Hepatic stellate cell (primary cell): ENCODE measurements at places on chromosomes 6 and 20.
A peak's percentile ranks its signal among the peaks of the same experiment; 100 is the strongest.

DNA sequence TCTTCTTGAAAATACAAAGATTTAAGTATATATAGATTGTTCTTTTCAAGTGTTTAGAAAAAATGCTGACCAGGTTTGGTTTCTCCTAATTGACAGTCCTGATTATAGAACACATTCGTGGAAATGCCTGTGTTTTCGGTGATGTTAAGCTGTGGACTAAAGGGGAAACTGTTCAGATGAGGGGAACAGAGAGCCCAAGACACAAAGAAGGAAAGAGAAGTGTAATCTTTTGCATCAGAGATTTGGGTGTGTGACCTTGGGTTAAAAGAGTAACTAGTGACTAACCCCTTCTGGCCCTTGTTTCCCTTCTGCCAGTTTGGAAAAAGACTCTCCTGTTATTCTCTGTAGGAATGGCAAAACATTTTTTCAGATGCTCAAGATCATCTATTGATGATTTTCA is 331.3 kb downstream of the RIMS1 start:
- DNase-seq: no peak

- DNase-seq: no peak
Measured at GRCh38 chr6:132362442-132363185, 38.7 kb downstream of the MOXD1 start.

- DNase-seq: no peak
Measured at GRCh38 chr6:109373331-109373730, 8.9 kb downstream of the CD164 start.

- no peak for DNase-seq
Measured at GRCh38 chr6:93376026-93376540, 43.3 kb downstream of the EPHA7 start.

DNA sequence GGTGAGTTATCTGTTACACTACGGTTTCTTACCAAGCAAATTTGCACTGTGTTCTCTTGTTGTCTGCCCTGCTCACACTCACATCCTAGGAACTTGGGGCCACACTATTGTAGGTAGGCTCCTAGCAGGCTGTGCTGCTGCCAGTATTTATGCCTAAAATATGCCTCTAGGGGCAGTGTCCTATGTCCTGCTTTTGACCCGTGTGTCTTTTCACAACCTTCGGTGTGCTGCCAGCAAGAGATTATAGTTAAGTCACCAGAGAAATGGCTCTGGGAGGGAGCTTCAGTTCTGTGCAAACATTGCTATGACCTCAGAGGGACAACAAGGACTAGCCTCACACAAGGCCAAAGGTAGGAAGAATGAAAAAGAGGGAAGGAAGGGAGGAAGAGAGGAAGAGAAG is 8.9 kb upstream of the TAAR5 start:
- DNase-seq: no peak

- DNase-seq: peak; percentile 40
Measured at GRCh38 chr6:41713159-41713649, 22.2 kb downstream of the TFEB start.

DNA sequence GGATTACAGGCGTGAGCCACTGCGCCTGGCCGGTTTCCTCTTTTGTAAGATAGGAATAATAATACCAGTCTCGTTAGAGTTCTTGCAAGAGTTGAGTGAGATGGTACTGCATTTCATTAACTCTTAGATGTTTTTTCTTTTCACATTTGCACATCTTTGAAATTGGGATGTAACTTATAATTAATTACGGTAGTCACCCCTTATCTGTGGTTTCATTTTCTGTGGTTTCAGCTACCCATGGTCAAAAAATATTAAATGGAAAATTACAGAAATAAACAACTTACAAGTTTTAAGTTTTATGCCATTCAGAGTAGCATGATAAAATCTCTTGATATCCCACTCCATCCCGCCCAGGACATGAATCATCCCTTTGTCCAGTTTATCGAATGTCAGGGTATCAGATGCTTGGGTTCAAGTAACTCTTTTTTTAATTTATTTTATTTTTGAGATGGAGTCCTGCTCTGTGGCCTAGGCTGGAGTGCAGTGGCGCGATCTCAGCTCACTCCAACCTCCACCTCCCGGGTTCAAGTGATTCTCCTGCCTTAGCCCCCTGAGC is 15.4 kb downstream of the PTK7 start:
- DNase-seq: no peak

DNA sequence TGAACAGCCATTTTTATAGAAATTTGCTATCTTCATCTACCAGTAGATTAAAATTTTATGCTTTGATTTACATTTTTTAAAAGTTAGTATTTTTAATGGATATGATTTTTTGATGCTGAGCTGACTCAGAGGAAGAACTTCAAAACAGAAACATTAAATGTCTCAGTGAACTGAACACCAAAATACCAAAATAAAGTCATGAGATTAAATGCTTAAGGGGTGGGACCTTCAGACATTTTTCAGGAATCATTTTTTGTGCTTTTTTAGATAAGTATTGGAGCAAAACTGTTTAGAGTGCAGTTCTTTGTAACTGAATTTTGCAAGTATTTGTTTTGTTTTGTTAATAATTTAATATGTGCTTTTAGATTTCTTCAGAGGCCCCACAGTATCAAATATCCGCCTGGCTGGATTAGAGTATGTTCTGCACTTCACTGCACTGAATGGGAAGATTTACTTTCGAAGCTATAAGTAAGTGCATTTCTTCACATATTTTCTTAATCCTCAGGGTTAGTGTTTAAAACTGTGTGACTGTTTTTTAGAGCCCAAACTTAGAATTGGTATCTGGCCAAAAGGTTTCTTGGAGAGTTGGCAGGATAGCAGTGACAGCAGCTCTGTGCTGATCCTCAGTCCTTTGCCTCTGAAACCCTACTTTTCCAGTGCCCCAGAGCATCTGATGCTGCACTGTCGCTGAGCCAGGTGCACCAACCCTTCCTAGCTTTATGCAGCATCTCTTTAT is 33.7 kb downstream of the RPF2 start:
- no peak for DNase-seq

- DNase-seq: no peak
Measured at GRCh38 chr20:25580711-25581110, 4.6 kb downstream of the NINL start.

- no peak for DNase-seq
Measured at GRCh38 chr6:168464546-168464945, 23.6 kb downstream of the SMOC2 start.

DNA sequence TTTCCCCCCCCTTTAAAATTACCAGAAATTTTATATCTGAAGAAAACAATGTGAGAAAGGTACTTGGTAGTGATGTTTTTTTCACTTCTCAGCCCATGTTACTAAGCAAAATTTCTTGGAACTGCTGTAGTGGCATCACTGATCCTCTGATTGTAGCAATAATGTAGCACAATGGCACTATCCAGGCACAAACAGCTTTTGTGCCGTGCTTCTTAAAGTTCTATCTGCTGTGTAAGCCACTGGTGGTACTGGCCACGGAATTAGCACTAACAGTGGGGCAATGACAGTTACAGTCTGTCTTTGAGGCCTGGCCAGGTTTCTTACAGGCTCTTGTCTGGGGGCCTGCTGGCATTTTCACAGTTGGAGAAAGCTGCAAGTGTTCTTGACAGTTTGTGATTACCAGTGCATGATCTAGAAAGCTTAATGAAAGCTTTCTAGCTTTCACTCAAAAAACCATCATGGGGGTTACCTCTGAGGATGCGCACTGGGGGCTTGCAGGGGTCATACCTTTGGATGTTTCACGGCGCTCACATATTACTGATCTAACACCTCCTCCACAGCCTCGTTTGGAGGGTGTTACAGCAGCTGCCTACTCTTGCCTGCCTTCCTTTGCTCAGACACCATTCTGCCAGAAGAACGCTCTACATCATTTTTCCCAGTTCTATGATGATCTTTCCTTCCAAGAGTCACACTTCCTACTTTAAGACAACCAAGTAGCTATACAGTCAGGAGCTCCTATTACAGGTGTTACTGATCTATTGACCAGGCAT is 58.4 kb upstream of the ARMH2 start:
- no peak for DNase-seq

GRCh38 chr6:37017606-37018197 is 12.2 kb downstream of the FGD2 start:
- DNase-seq: no peak

DNA sequence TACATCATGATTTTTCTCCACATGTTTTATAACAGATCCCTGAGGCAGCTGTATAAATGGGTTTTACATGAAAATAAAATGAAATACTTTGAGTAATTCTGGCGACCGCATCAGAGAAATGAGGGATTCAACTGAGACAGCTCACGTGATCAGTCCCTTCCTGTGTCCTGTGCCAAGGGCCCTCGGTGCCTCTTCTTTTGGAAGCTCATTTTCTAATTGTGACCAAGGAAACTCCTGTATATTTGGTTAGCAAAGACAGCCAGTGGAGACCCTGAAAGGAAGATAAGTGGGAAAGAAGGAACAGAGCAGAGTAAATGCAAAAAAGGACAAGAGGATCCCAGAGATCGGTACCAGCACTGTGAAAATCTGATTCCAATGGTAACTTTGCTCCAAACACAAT is 129.9 kb downstream of the FYN start:
- no peak for DNase-seq

DNA sequence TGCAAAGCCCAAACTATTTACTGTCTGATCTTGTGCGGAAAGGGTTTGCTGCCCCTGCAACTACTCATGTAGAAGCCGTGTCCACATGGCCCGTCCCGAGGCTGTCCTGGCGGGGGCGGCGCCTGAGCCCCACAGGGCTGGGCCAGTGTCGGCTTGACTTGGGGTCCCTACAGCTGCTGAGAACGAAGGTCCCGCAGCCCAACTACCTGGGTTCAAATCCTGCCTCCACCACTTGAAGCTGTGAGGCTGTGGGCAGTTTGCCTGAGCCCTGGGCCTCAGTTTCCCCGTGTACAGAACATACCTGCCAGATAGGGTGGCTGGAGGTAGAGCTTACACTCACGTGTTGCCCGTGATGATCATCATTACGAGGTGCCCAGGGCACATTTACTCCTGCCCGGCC is 111.1 kb downstream of the SULF2 start:
- no peak for DNase-seq

DNA sequence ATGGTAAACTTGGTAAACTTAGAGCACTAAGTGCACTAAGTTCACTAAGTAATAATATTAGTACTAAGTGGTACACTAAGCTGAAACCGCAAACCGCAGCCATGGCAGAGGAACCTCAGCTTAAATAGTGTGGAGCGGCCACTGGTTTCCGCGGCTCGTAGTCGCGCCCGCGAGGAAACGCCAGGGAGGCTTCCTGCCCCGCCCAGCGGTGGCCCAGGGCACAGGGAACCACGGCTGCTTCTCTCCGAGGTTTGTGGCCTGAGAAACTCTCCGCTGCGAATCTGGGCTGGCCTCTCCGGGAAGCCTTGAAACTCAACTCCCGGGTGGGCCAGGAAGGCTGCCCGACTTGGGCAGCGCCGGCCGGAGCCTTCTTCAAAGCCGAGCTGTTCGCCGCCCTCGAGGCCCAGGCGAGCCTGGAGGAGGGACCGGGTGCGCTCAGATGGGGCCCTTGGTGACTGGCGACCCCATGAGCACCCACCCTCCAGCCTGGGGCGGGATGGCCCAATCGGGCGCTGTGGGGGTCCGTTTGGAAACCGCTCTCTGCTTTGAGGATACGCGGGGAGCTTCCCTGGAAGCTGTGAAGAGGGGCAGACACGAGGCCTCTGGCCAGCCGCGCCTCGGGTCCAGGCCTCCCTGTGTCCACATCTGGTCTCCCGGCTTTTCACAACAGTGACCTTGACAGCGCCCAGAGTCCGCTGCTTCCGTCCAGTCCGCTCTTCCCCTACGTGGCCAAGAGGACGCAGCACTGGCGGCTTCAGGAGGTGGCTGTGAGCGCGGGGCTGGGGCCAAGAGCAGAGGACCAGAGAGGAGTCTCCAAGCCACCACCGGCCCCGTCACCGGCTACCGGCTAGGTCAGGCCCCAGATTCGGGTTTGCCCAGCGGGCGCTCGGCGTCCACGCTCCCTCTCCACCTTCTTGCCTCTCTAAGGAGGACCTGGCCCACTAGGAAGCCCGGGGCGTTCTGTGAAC is 25.4 kb upstream of the HLA-E start:
- DNase-seq: peak; percentile 41

- no peak for DNase-seq
Measured at GRCh38 chr6:75494290-75494689, 690 bp upstream of the FILIP1 start.

GRCh38 chr20:52738081-52738480 is 234.1 kb upstream of the TSHZ2 start:
- DNase-seq: no peak

DNA sequence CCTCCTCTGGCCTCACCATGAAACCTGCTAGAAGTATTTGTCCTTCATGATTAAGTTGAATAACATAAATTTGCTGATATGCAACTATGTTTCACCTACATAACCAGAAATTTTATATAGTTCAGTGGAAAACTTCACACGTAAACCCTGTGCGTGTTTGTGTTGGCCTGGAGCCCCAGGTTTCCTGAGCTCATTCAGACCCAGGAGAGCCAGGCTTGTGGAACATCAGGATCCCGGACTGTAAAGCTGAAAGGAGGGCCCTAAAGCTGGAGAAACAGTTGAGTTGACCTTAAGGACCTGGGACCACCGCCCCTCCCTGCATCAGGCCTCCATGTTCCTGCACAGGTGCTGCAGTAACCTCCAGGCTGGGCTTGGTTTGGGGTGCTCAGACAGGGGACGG is 3.1 kb upstream of the SPATS1 start:
- DNase-seq: no peak

DNA sequence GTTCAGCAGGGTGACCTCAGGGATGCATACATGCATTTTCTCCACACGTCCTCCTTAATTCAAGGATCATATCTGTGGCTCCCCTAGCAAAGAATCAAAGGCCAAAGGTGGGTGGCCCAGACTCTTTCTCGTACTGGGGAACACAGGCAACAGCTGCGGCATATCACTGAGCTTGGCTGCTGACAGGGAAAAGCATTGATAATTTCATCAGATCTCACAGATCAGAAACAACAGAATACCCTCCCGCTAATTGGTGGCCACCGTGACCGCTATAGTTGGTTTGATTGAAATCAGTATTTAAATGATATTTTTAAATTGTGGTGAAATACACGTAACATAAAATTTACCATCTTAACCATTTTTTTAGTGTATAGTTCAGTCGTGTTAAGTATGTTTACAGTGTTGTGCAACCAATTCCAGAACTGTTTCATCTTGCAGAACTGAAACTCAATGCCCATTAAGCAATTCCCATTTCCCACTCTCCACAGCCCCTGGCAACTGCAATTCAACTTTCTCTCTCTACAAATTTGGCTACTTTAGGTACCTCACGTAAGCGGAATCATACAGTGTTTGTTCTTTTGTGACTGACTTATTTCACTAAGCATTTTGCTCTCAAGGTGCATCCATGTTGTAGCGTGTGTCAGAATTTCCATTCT is 74.7 kb upstream of the TMEM170B start:
- no peak for DNase-seq

DNA sequence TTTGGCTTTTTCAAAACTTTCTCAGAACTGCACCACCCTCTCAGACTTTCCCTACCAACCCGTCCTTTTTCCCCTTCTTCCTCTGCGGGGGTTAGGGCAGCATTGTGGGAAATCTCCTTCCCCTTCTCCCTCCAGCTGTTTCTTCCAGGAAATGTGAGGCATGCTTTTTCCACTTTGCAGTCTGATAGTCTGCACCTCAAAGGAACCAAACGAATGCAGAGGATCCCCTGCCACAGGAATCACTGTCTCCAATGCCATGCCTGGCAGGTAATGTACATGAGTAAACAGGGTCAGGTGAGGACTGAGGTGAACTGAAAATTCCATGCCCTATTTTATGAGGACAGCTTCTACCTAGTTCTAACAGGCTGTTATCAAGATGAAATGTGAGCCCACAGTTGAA is 218.4 kb downstream of the BCAS1 start:
- no peak for DNase-seq
